Foreskin keratinocyte (primary cell): ENCODE measurements at places on chromosomes 16 and 17. TPM values are rescaled to one million over a fixed set of nuclear protein-coding genes. Genes with fewer than 3 reads are reported as not detected.

COG8 gene
- 16.9 and 17.6 TPM in 2 replicates for polyA plus RNA-seq

APOBR gene
- polyA plus RNA-seq, result not detected in 2 replicates

P2RX5 gene
- 0.49 and 0.88 TPM in 2 replicates for polyA plus RNA-seq

GPR142 gene
- polyA plus RNA-seq, result not detected in 2 replicates

GAST gene
- polyA plus RNA-seq, result 0.62 and 0.78 TPM in 2 replicates

KRTAP4-6 gene
- polyA plus RNA-seq, result not detected in 2 replicates

SLC35G6 gene
- polyA plus RNA-seq, result not detected in 2 replicates

HNF1B gene
- not detected in 2 replicates for polyA plus RNA-seq

CD7 gene
- not detected in 2 replicates for polyA plus RNA-seq

POLG2 gene
- polyA plus RNA-seq, result 6.4 and 7.8 TPM in 2 replicates

DOC2B gene
- not detected in 2 replicates for polyA plus RNA-seq

RRAD gene
- 1.7 and 3.1 TPM in 2 replicates for polyA plus RNA-seq

PCGF2 gene
- 37.4 and 41.2 TPM in 2 replicates for polyA plus RNA-seq

STARD3 gene
- polyA plus RNA-seq, result 37.1 and 39.3 TPM in 2 replicates

SMIM36 gene
- polyA plus RNA-seq, result not detected in 2 replicates

NAGS gene
- polyA plus RNA-seq, result 15.8 and 17.9 TPM in 2 replicates

PRKCB gene
- polyA plus RNA-seq, result 0.01 TPM in 1 of 2 replicates, not detected in the other

NPTX1 gene
- polyA plus RNA-seq, result 0.02 TPM in 1 of 2 replicates, not detected in the other
